ENCODE measurements at places on chromosomes 2 and 18.

GRCh38 chr2:189260361-189260814, 80.8 kb upstream of the COL5A2 start:
- DNase-seq, result no peak

DNA sequence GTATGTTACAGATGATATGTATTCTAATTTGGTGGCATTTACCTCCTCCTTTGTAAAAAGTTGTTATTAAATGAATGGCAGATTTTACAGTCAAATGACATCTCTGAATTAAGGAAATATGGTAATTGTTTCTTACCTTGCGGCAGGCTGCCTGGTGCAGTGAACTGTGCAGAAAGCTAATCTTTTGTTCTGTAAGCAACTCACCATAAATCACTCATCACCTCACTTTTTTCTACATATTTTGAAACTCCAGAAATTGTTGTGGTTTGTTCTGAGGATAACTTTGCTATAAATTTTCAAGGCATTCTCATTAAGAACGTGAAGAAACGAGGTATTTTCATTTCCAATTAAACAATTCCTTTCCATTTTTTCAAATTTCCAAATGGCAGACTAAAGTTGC, 52.7 kb downstream of the ST6GAL2 start:
- DNase-seq, result no peak

DNA sequence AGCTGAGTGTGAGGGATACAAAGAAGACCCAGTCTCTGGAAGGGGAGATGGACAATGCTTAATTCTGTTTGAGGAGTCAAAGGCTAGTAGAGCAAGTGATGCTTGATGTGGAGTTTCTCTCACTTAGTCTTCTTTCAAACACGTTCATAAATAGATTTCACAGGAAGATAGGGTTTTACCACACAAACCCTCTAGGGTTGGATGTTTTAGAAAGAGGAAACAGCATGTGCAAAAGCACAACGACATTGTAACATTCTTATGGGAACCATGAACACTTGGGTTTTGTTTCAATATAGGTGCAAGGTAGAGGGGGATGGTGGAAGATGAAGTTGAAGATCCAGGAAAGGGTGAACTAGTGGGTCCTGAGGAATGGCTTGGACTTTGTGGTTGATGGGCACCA, 10.8 kb upstream of the EFEMP1 start:
- DNase-seq, result no peak

GRCh38 chr2:147639891-147640290, 204.9 kb upstream of the ACVR2A start:
- DNase-seq, result no peak

All from brain pericyte (primary cell).